ENCODE measurements at places on chromosomes 6 and 20.

GRCh38 chr20:47576516-47577033 lies 74.9 kb downstream of the NCOA3 start:
- peak; percentile 59 for ATAC-seq

DNA sequence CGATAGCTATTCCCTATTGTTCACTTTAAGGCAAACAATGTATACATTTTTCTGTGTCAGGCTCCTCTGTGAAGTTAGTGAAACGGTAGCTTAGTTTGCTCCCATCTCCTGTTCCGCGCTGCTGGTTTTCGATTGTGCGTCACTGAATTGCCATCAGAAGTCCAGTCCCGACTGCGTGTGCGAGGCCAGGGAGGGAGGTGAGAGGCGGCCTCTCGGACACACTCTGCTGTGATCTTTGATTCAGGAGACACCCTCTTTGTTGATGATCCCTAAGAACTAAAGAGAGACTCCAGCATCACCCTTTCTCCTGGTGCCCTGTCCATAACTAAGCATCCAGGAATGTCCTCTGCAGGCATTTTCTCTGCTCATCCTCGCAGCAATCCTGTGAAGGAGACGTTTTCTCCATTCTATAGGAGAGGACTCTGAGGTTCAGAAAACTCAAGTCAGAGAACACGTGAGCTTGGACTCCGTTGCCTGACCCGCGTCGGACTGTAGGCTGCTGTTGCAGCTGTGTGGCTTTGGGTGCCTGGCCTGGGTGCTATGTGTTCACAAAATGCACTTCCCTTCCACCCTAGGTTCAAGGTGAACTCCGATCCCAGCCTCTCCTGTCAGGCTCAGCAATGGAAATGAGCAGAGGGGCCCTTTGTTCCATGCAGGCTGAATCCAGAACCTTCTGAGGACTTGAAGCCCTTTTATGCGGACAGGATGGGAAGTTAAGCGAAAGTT lies 24.1 kb upstream of the UNC93A start:
- ATAC-seq: no peak

- ATAC-seq: no peak
Observed at GRCh38 chr6:43738877-43739641, 31.0 kb upstream of the VEGFA start.

DNA sequence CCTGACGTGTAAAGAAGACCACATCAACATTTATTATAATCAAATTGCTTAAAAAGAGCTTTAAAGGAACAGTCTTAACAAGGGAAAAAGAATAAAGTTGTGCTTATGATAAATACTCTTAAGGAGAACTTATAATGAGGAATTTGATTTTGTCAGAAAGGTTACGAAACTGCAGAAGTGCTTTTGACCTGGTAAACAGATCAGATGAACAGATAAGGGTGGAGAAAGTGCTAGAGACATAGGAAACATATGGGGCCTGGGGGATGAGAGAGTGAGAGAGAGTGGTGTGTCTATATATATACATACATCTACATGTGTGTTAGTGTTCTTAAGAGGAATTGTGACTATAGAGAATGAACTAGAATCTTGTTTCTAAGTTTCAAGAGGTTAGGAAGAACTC lies 186.2 kb upstream of the GJE1 start:
- no peak for ATAC-seq

GRCh38 chr6:17385660-17386059 lies 7.7 kb upstream of the CAP2 start:
- no peak for ATAC-seq

- no peak for ATAC-seq
Observed at GRCh38 chr6:25487012-25487411, 165.0 kb upstream of the SCGN start.

DNA sequence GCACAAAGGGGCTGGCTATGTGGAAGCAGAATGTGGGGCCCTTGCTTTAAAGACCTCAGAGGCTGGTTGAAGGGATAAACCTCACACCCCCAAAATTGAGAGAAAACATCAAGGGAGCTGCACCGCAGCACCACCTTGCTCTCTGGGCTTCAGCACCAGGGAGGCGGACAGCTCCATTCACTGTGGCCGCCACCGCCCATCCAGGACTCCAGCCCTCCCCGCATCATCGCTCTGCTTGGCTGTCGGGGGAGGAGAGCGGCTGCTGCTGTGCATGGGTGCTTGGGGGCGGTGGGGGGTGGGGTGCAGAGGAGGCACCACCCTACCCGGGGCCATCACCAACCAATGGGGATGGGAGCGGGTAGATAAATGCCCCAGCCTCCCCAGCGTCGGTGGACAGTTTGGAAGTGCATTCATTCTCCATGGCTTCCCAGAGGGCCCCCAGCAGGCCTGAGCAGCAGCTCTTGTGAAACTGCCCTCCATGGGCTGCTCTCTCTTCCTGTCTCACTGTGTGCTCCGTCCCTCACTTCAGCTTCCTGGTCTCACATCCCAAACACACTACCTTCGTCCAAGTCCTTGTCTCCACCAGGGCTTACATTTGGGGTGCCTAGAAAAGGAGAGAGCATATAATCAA lies 75.7 kb upstream of the BHLHE23 start:
- ATAC-seq: no peak

DNA sequence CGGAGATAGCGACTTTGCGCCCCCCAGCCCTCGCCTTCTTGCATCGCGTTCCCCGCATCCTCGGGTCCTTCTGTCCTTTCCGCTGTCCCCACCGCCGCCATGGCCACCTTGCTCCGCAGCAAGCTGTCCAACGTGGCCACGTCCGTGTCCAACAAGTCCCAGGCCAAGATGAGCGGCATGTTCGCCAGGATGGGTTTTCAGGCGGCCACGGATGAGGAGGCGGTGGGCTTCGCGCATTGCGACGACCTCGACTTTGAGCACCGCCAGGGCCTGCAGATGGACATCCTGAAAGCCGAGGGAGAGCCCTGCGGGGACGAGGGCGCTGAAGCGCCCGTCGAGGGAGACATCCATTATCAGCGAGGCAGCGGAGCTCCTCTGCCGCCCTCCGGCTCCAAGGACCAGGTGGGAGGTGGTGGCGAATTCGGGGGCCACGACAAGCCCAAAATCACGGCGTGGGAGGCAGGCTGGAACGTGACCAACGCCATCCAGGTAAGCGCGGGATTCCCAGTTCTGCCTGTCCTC lies 401 bp downstream of the SLC32A1 start:
- ATAC-seq: no peak

DNA sequence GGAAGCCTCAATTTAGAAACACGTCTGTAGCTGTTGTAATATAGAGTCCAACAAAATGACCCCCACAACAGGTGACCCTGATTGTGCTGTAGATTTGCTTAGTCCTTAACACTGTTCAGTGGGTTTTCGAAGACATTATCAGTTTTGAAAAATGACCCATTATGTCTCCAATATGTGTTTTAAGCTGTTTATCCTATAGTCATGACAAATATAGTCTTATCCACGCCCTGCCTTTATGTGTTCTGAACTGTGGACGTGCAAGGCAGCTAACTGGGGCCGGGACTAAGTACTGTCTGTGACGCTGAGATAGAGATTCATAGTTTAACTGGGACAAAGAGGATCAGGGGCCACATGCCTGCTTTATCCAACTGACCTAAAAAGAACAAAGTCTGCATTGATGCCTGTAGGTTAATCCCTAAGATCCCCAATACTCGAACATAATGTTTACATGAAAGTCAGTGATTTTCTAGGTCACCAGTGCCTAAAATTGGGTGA lies 192.4 kb downstream of the CD83 start:
- ATAC-seq: no peak

DNA sequence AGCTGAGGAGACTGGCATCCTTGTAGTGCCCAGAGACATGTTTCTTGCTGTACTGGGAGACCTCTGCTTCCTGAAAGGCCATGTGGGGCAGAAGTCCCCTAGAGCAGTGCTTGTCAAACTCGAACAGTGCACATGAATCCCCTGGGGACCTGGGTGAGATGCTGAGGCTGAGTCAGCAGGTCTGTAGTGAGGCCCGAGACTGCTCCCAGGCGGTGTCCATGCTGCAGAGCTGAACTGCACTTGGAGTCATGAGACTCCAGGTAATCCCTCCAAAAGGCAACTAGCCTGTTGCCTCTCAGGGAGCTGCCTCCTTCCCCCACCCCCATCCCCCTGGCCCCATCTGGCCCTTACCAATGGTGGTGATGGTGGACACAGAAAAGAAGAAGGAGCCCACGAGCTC lies 3.7 kb downstream of the KCNK17 start:
- ATAC-seq: no peak

GRCh38 chr6:108739496-108740330 lies 108.5 kb upstream of the ARMC2 start:
- no peak for ATAC-seq

DNA sequence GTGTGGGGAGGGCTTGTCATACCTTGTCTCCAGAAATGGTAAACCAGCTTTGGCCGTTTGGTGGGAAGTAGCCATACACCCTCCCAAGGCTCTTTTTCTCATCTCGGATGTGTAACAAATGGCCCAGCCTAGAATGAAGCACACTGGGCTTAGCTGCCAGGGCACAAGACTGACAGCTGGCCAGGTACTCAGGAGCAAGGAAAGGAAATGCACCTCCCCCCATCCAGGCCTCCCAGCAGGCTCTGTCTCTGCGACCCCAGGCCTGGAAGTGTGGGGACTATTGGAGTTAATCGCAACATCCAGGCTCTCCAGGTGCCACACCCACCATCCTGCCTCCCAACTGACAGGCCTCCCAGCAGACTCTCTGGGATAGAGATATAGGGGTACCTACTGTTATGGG lies 43.0 kb downstream of the MRS2 start:
- ATAC-seq: no peak

DNA sequence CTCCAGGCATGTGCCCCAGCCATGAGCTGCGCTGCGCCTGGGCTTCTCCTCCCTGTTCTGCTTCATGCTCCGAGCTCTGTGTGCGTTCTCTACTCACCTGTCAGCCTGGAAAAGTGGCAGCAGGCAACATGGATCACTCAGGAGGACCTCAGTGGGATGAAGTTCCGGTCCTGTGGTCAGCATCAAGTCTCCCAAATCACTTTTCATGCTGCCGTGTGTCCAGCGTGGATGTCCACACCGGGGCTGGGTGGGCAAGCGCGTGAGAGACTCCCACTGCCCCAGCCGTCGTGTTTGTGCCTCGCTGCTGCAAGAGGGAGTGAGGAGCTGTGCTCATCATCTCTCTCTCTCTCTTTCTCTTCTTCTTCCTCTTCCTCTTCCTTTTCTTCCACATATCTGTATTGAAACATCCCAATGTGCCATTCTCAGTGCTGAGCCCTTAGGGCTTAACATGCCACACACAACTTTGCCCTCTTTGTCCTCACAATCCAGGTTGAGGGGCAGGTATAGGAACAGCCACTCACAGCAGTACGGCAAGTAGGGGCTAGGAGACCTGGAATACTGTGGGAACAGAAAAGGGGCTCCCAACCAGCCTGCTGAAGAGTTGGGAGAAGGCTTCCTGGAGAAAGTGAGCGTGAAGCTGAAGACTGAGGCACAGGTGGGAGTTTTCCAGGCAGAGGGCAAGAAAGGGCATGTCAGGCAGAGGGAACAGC lies 3.8 kb upstream of the PDYN start:
- ATAC-seq: no peak

DNA sequence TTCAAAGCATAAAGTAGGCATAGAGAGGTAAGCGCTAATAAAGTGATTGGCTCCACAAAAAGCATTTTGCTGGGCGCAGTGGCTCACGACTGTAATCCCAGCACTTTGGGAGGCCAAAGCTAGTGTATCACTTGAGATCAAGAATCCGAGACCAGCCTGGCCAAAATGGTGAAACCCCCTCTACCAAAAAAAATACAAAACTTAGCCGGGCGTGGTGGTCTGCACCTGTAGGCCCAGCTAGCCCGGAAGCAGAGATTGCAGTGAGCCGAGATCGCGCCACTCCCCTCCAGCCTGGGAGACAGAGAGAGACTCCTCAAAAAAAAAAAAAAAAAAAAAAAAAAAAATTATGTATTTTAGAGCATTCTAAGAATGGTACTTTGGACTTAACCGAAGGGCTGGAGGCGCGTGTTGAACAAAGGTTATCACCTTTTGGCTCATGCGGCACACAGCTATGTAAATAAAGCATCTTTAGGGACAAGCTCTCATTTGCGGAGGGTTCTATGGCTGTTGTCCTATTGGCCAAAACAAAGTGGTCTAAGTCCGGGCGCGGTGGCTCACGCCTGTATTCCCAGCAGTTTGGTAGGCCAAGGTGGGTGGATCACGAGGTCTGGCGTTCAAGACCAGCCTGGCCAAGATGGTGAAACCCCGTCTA lies 17.4 kb downstream of the HFE start:
- no peak for ATAC-seq

DNA sequence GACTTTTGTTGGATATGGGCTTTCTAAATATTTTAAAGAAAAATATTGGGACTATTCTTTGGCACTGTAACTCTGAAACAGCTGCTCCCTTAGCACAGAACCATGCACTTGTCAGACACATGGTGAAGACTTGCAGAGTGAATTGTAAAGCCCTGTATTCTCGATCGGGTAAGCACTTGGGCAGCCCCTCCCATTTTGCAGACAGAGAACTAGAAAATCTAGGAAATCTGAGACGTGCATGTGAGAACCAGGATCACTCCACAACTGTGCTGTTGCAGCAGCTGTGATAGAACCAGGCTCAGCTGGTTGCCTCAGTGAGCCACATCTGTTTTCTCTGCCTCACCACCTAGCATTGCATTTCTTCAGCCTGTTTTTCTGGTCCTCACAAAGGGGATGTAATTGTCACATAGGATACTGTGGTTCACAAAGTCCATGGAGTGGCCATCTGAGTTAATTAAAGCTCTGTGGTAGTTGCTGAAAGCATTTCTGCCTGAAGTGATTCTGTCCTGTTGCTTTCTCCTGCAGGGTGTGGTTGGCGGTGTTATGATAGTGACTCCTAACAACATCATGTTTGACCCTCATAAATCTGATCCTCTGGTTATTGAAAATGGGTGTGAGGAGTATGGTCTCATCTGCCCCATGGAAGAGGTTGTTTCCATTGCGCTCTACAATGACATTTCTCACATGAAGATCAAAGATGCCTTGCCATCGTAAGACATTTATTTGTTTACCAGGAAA lies 71.8 kb upstream of the HINT3 start:
- no peak for ATAC-seq

GRCh38 chr20:53409447-53409717 lies 184.3 kb downstream of the ZNF217 start:
- ATAC-seq: no peak

GRCh38 chr6:35782424-35782823 lies 1.6 kb downstream of the CLPSL1 start:
- ATAC-seq: no peak

DNA sequence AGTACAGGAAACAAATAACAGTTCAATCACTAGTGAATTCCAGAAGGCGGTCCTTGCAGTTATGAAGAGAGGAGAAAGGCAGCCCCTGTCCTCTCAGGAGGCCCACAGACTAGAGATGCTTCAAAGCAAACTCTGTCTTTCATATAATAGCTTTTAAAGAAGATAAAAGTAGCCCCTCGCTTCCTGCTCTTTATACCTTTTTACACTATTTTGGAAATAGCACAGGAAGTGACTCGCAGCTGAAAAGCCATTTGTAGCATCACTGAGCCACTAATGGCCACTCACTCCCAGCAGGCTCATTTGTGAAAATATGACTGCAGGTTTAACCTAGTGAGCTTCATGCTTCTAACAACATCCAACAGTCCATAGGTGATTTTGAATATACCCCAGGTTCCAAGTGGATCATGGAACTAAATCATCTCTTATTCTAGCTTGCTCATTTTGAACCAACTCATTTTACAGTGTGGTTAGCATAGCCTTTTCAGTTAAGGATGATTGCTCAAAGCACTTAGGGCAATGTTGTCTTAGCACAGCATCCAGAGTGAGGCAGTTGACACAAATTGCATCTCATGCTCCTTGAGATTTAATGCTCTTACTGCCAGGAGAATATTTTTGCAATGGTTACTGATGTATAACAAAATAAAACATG lies 136.0 kb upstream of the NRSN1 start:
- ATAC-seq: no peak
